ENCODE measurements at places on chromosomes 5 and 9.

GRCh38 chr9:5321058-5321457 is 16.5 kb upstream of the RLN2 start:
- no peak for DNase-seq

DNA sequence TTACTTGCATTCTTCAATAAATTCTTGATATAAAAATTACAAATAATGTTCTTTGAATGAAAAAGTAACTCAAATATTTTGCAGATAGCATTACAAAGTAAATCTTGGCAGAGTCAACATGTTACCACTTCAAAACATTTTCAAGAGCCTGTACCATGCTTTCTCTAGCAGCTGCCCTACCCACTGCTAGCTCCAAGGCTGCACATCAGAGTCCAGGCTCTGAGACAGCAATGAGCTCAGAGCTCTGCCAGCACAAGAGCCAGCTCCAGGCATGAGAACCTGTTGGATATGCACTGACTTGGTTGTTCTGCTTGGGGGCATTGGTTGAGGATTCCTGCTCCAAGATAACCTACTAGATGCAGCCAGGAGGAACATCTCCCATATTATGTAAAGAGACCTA is 211.3 kb upstream of the HAPLN1 start:
- no peak for DNase-seq

DNA sequence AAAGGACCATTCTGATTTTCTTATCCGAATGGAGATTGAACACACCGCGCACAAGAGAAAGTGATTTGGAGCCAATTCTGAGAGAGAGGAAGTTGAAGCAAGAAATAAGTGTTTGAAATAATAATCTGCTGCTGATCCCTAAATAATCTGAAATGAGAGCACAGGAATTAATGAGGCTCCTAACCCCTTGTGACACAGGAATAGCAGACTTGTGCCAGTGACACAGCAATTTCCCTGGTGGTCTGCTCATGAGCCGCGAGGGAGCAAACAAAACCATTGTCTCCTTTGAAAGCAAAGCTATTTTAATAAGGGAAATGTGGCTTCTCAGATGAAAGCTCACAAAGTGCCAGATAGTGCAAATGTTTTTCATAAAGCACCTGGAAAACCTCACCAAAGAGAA is 936.1 kb upstream of the WWC1 start:
- DNase-seq = no peak

DNA sequence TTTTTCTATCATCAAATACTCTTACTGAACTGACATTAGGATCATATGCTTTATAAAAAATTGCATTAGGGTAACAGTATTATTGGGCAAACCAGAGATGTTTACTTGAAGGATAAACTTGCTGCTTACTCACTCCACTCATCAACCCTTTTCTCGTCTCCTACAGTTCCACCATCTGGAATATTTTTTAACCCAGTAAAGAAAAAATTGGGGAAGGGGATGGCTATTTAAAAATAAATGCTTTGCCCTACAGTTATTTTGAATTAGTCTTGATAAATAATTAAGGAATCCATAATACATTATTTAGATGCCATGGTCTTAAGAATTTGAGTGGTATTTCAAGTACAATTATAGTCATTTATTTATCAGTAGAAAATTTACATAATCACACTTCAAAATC is 225.8 kb downstream of the MEF2C start:
- DNase-seq = no peak

- DNase-seq = no peak
These were observed 18.3 kb upstream of the NEK6 start for GRCh38 chr9:124239249-124240073.

- no peak for DNase-seq
These were observed 209.0 kb downstream of the CWC27 start for GRCh38 chr5:64977779-64978178.

GRCh38 chr9:133467101-133467500 is 7.3 kb downstream of the CACFD1 start:
- DNase-seq = no peak

- no peak for DNase-seq
These were observed 280.3 kb upstream of the CDH9 start for GRCh38 chr5:27318701-27319100.

GRCh38 chr5:37631939-37632338 is 207.9 kb downstream of the GDNF start:
- no peak for DNase-seq

- DNase-seq = no peak
These were observed 46.1 kb upstream of the CER1 start for GRCh38 chr9:14768405-14769229.

GRCh38 chr9:81621785-81622259 is 67.5 kb downstream of the TLE1 start:
- DNase-seq = no peak

DNA sequence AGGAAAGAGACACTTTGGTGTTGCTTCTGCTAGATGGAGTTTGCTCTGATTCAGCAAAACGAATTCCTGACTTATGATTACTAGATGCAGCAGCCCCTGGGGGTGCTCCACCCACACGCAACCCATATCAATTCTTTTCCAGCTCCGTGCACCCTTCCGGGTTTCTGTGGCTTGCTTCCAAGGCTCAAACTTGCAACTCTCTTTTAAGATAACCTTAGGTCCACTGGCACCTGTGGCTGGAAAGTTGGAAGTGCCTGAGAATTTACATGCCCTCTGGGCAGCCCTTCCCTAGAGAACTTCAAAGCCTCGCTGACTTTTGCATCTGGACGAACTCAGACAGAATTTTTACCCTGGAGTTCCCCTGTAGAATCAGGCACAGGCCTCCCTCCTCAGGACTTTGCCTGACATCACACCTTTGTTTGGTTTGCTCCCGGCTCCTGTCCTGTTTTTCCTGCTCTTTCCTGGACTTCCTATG is 224.9 kb downstream of the SNX18 start:
- DNase-seq = no peak

DNA sequence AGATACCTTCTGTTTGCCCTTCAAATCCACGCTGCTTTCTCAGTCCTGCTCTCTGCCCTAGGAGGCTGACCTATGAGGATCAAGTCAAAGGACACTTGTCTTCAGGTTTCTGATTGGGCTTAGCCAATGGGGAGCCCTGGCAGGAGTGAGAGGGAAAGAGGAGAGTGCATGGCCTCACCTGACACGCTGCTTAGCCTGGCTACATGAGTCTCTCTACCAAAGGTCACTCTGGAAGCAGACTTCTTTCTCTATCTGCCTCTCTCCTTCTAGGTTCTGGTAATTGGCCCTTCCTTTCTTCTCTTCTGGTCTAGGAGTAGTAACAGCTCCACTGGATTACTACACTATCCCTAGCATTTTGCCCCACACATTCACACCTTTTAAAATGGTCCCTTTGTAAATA is 13.1 kb downstream of the ARSB start:
- DNase-seq = no peak

- DNase-seq = no peak
These were observed 2.0 kb upstream of the DBH start for GRCh38 chr9:133634081-133634691.

DNA sequence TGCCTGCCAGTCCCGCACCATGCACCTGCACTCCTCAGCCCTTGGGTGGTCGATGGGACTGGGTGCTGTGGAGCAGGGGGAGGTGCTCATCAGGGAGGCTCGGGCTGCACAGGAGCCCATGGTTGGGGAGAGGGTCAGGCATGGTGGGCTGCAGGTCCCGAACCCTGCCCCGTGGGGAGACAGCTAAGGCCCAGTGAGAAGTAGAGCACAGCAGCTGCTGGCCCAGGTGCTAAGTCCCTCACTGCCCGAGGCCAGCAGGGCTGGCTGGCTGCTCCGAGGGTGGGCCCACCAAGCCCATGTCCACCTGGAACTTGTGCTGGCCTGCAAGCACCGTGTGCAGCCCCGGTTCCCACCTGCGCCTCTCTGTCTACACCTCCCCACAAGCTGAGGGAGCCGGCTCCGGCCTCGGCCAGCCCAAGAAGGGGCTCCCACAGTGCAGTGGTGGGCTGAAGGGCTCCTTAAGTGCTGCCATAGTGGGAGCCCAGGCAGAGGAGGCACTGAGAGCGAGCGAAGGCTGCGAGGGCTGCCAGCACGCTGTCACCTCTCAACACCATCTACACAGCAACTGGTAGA is 88.5 kb upstream of the ELAVL2 start:
- no peak for DNase-seq

GRCh38 chr9:100287186-100287585 is 65.6 kb downstream of the TEX10 start:
- no peak for DNase-seq

DNA sequence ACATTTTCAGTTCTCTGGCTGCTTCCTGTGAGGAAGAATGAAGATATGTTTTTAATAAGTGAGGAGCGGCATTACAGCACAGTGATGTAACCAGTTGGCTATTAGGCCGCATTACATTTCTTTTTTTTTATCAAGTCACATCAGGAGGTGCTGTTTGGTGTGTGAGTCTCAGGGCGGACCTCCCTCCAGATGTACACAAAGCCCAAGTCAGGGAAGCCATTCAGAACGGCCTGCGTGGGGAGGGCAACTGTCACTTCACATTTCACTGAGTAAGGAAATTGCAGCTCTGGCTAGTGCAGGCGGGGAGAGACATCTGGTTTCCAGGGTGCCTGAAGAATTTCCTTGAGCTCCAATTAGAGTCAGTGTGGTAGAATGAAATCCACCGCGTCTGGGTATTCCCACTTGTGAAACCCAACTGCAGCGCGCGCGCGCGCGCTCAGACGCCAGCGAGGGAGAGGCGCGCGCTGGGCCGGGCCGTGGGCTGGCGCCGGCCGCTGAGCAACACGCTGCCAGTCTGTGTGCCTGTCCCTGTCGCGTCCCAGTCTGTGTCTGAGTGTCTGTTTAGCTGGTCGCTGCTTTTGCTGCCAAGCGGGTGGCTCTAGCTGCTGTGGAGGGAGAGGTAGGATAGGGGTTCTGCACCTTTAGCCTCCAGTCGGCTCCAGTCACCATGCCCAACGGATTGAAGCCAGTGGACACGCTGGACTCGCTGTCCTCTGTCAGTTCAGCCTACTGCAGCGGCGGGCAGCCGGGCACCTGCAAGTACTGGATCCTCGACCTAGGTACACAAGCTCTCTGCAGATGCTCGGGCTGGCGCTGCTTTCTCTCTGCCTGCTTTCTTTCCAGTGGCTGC is 140.8 kb upstream of the OTULINL start:
- peak; percentile 89 for DNase-seq

DNA sequence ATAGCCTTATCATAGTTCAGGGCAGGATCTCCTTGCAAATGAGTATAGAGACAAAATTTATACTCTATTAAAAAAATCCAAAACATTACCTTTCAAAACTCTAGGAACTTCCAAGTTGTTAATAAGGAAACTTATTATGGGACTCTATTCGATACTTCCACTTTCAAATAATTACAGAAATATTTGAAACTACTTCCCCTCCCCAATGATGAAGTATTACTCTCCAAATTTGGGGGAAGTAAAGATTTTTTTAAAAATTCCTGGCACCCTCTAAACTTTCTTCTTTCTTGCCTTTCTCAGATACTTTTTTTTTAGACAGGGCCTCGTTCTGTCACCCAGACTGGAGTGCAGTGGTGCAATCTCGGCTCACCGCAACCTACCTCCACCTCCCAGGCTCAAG is 35.1 kb downstream of the ANXA2R start:
- DNase-seq = no peak

DNA sequence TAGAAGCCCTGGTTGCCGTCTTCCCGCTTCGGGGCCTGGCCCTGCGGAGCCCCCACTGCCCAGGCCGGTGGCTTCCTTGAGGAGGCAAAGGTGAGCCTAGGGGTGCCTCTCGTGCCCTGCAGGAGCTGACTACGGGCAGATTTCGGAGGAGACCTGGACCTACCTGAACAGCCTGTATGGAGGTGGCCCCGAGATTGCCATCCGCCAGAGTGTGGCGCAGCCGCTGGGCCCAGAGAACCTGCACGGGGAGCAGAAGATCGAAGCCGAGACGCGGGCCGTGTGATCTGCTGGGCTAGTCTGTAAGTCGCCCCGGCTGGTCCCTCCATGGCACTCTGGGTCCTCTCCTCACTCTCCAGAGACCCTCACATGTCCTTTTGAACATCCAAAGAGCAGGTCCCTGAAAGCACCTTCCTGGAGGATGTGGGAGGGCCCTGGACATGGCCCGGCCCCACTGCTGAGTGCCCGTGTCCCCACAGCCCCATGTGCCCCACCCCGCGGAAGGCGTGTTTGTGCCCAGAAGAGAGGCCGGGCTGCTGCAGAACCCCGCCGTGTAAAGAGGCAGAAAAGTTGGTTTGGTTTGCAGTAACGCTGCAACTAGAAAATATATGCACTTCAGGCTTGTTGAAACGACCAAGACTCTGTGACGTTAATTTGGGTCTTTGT is 44.9 kb downstream of the USP20 start:
- DNase-seq = no peak

- no peak for DNase-seq
These were observed 60.7 kb upstream of the ANGPTL2 start for GRCh38 chr9:127182901-127183746.

DNA sequence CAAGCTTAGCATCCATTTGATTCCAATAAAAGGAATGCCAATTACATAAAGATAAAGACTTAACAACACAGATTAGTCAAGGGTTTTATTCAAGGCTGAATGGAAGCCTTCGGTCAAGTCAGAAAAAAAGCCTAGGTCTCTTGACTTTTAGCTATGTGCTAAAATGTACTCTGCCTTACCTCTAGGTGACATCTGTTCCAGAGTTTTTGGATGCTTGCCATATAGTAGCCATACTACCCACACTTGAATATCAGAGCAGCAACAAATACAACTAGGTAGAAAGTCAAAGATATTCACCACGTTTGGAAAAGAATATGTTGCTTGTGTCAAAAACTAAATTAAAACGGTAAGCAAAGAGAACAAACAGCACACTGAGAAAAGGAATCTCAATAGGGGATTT is 484.7 kb downstream of the ELAVL2 start:
- no peak for DNase-seq

DNA sequence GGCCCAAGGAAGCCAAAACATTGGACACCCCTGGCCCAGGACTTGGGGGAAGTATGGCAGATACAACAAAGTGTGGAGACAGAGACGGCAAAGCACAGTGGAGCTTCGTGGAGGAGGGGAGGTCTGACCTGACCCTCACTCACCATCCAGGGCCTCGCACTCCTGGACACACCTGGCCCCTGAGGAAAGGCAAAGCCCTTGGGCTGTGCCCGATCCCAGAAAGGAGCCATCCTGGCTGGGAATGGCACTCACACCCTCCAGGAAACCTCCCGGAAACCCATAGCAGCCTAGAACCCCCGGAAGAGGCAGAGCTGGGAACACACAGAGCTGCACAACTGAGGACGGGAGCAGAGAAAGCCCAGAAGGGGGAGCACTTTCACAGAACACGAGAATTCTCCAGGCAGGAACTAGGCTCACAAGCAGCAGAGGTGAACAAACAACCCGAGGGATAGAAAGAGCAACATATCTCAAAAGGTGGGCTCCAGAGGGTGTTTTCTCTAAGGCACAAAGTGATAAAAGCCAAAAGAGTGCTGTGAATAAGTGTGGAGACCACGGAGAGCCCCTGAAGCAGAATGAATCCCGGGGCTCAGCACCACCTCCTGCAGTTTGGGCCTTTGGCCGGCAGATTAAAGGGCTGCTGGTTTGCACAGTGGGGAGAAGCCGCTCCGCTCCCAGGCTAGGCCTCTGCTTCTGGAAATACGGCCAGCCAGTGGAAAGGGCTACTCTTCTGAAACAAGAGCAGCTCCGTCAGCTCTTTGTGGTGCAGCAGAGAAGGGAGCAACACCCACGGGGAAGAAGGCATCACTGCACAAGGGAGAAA is 108.2 kb downstream of the UBE2R2 start:
- DNase-seq = peak; percentile 66

- DNase-seq = peak; percentile 92
These were observed 5.4 kb upstream of the FOXI1 start for GRCh38 chr5:170100066-170100943.

GRCh38 chr9:122360891-122361290 is 9.9 kb upstream of the PTGS1 start:
- no peak for DNase-seq

Data from right forelimb (tissue), 1 donor.